ENCODE measurements at places on chromosomes 12 and 14.

GRCh38 chr14:36857136-36857535 is 195.5 kb downstream of the PAX9 start:
- DNase-seq, result no peak

DNA sequence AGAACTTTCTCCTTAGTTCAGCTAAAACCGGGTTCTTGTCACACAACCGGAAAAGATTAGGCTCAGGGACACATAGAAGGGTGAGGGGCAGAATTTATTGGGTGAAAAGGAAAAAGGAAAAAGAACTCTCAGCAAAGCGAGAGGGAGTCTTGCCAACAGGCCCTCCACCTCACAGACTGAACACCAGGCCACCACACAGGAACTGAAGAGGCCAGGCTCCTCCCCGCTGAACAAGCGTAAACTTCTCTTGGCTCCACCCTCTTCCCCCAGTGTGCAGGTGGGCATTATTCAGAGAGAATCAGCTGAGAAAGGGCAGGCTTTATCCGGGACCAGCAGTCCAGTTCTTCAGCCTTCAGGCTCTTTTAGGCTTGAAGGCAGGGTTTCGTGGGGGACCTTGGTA is 125.6 kb upstream of the FGD4 start:
- DNase-seq, result peak; percentile 9

GRCh38 chr14:52227619-52228222 is 39.8 kb upstream of the PTGDR start:
- DNase-seq, result no peak

DNA sequence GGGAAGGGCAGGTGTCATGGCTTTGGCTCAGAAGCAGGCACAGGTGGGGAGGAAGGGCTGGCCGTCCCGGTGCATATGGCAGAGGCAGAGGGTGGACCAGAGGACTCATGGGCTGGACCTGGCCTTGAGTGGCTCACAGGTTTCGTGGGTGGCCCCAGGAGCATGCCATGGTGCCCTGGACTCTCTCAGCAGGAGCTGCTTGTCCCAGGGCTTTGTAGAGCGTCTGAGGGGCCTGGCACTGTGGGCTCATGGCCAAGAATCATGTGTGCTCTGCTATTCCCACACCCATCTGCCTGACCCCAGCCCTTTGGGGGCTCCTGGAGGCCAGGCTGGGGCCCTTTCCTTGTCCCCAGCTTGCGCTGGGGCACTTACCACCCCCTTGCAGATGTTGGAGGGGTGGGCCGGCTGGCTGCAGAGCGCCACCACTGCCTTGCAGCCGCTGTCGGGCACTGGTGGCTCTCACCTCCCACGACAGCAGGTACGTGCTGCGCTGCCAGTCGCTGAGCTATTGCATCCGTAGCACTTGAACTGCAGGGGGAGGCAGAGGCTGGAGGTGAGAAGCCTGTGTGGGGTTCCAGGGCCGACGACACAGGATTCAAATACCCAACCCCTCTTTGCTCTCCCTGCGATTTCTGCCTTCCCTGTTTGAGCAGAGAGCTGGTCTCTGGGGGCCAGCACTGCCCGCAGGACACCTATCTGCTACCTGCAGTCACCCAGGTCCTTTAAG is 187.4 kb upstream of the PRMT8 start:
- DNase-seq, result no peak

- no peak for DNase-seq
Observed at GRCh38 chr14:50871914-50872732, at the start of gene ABHD12B. TSS of gene ABHD12B (plus strand) at chr14:50872053. CDS start at chr14:50872175, 122 bp downstream.

DNA sequence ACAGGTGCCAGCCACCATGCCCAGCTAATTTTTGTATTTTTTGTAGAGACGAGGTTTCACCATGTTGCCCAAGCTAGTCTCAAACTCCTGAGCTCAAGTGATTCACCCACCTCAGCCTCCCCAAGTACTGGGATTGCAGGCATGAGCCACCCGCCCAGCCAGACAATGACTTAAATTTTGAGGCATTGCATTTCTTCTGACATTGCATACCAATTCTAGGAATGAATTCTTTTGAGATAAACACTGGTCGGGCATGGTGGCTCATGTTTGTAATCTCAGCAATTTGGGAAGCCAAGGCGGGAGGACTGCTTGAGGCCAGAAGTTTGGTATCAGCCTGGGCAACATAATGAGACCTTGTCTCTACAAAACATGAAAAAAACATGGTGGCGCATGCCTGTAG is 2.5 kb upstream of the CELA1 start:
- DNase-seq, result no peak

DNA sequence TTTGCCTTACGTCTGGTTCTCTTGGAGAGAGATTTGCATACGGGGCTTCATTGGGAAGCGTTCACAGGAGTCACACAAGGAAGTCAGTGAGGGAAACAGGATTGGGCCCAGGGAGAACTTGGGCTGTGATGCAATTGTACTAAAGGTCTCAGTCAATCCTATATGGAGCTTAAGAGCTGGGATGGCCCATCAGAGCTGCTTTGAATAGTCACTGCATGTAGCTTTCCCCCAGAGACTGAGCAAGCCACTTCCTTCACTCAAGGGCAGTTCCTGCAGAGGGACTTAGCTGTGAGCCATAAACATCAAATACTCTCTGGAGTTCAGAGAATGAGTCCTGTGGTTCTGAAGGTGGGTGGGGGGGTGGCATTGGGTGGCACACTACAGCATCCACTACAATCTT is 605.4 kb downstream of the MED13L start:
- no peak for DNase-seq

DNA sequence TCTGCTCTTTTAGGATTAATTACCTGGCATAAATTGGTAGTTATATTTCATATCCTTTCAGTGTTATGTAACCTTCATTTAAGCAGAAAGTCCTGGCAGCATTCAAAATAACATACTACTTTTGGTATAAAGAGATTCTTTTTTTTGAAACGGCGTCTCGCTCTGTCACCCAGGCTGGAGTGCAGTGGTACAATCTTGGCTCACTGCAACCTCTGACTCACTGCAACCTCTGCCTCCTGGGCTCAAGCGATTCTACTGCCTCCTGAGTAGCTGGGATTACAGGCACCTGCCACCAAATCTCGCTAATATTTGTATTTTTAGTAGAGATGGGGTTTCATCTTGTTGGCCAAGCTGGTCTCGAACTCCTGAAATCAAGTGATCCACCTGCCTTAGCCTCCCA is 9.2 kb downstream of the KTN1 start:
- DNase-seq, result no peak

DNA sequence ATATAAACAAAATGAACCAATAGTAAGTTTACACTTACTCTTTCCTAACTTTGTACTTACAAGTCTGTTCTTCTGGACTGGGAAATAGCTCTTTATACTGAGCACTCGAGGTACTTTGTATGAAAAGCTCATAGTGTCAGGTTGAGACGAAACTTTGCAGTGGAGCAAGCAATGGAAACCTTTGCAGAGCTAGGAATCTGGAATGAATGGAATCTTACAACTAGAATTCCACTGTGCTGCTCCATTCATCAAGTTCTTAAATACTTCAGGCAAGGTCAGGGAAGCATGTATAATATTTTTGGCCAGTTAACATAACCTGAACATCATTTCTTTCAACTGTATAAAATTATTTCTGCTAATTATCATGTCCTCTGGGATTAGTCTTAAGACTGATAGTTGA is 1327.5 kb upstream of the FLRT2 start:
- DNase-seq, result no peak

GRCh38 chr12:69464428-69464827 is 5.8 kb upstream of the FRS2 start:
- no peak for DNase-seq

DNA sequence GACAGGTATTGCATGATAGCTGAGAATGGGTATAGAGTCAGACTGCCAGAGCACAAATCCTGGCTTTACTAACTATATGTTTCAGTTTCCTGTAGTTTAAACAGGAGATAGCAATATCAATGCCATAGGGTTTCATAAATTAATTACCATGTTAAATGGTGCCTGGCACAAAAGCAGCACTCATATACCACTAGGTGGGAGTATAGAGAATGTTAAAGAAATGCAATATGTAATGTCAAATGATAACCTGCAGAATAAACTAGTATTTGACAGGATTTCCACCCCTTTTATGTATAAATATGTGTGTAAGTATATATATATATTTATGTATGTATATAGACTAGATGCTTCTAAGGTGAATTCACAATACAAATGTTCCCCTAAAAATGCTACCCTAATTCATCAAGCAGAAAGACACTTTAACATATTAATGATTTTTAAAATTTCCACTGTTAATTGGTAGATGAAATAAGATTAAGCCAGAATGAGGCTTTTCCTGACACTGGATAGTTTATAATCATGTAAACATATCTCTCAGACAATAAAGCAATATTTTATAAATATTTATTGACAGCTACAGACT is 8.6 kb downstream of the WDR89 start:
- DNase-seq, result no peak

DNA sequence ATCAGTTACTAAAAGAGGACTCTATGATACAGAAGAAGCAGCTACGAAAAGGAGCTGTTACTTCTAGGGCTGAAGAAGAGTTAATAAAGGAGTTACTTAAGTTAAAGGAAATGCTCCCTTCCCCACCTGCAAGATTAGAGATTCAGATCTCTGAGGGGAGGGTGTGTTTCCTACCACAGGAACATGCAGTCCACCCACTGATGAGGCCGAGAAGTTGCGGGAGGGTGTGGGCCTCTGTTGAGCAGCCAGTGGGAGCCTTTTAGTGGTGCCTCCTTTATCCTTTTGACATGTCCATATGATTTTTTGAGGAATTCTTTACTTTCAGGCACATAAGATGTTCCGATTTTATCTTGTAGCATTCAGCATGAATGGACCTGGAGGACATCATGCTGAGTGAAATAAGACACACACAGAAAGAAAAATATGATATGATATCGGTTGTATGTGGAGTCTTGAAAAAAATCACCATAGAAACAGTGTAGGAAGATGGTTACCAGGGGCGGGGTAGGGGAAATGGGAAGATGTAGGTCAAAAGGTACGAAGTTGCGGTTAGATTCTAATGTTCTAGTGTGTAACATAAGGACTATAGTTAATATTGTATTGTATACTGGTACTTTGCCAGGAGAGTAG is 4.4 kb upstream of the M6PR start:
- DNase-seq, result no peak

DNA sequence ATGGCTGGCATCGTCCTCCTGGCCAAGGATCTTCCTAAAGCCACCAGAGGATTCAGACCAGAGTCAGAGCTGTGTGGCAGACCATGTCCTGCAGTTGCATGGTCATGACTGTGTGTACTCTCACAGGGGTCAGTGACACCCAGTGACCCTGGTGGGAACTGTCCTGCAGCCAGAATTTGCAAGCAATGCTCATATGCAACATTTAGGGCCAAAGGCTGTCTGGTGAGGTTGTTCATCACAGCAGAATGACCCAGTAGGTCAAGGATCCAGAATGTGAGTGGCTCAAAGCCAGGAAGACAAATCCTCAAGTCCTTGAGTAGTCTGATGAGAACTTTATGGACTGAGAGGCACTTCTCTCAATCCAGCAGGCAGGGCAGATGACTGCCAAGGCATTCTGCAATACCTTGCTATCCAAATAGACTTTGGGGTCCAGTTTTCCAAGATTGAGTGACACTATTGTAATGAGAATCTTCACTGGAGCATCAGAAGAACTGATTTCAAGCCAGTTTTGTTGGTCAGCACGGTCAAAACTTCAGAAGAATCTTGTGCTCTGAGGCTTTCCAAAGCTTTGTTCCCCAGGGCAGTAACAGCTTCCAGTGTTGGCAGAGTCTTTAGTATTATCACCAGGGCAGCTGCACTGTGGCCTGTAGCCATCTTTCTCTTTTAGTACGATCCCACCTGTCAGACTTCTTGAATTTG is 122.0 kb downstream of the PTCSC3 start:
- no peak for DNase-seq

DNA sequence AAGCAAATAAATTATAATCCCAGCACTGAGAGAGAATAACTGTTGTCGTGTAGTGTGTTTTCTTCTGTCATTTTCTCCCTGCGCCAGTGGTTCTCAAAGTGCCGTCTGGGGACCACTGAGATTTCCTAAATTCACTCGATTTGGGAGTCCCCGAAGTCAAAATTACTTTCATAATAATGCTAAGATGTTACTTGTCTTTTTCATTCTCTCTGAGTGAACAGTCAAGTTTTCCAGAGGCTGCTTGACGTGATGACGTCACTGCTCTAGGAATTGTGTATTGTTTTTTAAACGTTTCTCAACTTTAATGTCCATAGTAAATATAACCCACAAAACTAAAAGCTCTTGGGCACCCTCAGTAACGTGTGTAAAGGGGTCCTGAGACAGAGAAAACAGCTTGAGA is 796 bp upstream of the POP5 start:
- no peak for DNase-seq

- DNase-seq, result no peak
Observed at GRCh38 chr12:64739778-64740177, 19.4 kb downstream of the GNS start.

DNA sequence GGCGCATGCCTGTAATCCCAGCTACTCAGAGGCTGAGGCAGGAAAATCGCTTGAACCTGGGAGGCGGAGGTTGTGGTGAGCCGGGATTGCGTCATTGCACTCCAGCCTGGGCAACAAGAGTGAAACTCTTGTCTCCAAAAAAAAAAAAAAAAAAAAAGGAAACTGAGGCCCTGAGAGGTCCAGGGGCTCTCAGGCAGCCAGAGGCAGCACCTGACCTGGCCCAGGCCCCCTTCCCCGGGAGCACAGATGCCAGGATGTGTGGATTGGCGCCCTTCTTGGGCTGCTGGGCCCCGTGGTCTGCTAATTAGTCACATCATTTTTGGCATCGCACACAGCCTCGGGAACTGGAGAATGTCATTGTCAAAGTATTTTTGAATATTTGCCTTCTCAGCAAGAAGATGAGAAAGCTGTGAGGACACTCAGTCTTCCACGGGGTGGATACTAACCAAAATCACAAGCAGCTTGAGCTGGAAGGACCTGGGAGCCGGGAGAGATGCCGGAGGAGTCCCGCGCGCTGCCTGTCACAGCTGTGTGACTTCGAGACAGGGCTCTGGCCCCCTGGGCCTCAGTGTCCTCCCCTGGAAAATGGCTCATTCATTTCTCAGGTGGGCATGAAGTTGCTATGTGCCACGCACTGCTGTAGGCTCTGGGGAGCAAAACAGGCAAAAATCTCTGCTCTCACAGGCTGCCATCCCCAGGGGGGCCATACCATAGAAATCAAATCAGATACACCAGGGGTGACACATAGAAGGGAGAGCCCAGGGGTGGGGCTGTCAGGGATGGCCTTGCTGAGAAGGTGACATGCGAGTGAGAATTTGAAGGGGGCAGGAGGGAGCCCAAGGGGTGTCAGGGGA is 12.5 kb upstream of the RCOR1 start:
- no peak for DNase-seq

DNA sequence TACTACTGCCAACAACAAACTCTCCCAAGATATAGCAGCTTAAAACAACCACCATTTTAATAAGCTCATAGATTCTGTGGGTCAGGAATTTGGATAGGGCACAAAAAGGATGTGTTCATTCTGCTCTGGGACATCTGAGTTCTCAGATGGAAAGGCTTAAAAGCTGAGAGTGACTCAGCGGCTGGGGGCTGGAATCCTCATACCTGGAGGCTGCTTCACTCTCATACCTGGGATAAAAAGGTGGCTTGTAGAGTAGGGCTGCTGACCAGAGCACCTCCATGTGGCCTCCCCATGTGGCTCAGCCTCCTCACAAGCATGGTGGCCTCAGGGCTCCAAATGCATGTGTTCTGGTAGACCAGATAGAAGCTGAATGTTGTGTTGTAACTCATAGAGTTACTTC is 20.2 kb upstream of the PELI2 start:
- DNase-seq, result no peak

GRCh38 chr14:34785223-34786006 is 71.0 kb upstream of the CFL2 start:
- DNase-seq, result no peak

GRCh38 chr14:48568688-48569087 is 893.3 kb upstream of the MDGA2 start:
- no peak for DNase-seq

- DNase-seq, result no peak
Observed at GRCh38 chr12:88248606-88249005, 106.5 kb downstream of the TMTC3 start.

All from stimulated activated CD8-positive, alpha-beta memory T cell treated with anti-CD3 and anti-CD28 coated beads, Interleukin-2, amount 100 ng/mL, for 48 hours (primary cell).